Uterus (tissue), 4 donors: ENCODE measurements at places on chromosomes 13 and 19.

DNA sequence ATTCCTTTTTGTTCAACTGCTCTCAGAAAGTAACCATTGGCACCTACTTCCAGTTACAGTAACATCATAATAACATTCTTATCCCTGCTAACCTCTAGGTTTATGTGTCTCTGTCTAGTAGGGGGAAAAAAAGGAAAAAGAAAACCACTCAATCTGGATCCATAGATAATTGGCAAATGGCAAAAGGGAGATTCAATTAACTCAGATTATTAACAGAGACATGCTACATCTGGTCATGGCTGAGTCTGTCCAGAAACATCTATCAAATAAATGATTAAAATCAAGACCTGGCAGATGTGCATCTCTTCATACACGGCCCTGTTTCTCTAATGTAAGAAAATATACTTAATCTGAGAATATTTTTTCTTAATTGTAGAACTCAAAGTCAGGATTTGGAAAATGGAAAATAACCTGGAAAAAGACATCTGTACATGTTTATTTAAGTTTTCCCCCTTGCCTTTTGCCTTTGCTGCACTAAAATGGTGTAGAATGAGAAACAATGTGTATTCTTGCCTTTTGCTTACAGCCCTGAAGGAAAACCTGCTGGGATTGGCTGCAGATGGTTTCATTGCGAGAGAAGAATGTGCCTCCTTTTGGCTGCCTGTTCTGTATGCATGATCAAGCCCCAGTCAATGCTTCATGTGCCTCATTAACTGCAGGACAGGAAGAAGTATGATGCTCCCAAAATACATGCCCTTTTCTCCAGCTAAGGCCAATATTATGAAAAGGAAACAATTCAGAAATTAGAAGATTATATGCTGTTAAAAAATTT, 921.6 kb upstream of the PCDH20 start:
- no peak overlapping the region for H3K4me3 ChIP-seq
- no peaks in the 10 kb centered on the region for H3K4me1 ChIP-seq
- no peak overlapping the region for H3K27ac ChIP-seq
- H3K36me3 ChIP-seq = no peaks in the 10 kb centered on the region

DNA sequence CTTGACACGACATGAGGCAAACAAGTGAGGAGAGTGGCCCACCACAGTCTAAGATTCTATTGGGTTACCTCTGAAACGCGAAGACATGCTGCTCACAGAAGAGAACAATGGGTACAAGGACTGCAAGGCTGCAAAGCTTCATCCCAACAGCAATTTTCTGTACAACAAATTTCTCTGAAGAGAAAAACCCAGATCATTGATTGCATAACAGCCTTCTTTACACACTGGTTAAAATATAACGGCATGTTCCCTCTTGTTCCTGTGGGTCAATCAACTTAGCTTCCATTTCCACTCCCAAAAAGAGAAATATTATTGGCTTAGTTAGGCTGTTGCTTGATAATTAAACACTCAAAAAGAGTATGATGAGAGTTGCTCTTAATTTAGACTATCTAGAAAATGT, at the start of gene CPB2:
Gene CPB2, minus strand, starts transcription at position 166 of the 400 bp plus-strand sequence. Its CDS starts 24 bp downstream, at position 142.
- H3K4me3 ChIP-seq = no peak within 1 kb of the TSS
- no peak within 1 kb of the TSS for H3K27ac ChIP-seq
- H3K4me1 ChIP-seq = no peaks in the 10 kb centered on the region
- H3K27me3 ChIP-seq = no peaks in the 10 kb centered on the region
- no peaks in the 10 kb centered on the region for H3K36me3 ChIP-seq

GRCh38 chr13:72839831-72840426, 58.0 kb downstream of the PIBF1 start:
- no peaks in the 10 kb centered on the region for H3K27me3 ChIP-seq
- no peak for DNase-seq
- no peaks in the 10 kb centered on the region for H3K4me1 ChIP-seq
- no peak overlapping the region for H3K4me3 ChIP-seq

DNA sequence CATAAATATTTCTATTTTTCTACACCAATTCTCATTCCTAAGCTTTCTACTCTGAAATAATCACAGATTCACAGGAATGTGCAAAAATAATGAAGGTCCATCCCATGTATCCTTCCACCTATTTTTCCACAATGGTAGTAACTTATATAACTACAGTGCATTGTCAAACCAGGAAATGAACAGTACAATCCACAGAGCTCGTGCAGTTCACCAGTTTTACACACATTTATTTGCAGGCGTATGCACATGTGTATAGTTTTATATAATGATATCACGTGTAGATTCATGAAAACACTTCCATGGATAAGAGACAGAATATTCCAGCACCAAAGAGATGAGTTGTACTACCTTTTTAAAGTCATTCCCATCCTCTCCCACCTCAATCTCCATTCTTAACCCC, 12.9 kb downstream of the EEF1AKMT1 start:
- no peak for DNase-seq
- H3K27me3 ChIP-seq = no peaks in the 10 kb centered on the region
- no peaks in the 10 kb centered on the region for H3K36me3 ChIP-seq
- no peaks in the 10 kb centered on the region for H3K4me1 ChIP-seq
- H3K27ac ChIP-seq = no peak overlapping the region

DNA sequence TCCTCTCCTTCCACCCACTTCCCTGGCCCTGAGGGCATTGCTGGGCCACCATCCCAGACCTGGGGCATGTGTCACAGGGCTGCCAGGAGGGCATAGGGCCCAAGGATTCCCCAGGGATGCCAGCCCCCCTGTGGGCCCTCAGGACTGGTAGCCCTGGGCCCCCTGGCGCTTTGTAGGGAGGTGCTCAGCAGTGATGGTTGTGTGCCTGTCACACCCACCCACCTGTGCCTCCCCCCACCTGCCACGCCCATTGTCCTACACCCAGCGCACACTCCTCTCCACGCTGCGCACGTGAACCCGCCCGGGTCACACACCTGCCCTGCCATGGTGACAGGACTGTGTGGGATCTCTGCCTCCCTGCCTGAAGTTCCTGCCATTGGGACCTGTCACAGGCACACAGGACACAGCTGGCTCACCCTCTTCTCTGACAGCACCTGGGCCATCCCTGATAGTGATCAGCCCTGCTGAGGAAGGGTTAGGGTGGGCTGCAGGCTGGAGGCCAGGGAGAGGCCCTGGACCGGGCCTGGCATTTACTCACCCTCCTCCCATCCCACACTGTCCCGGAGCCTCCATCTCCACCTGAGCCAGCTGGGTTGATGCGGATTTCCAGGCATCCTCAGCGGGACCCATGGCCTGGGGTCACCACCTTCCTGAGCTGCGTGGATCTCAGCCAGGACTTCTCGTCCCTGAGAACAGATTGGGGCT, 23.9 kb downstream of the WTIP start:
- DNase-seq = no peak
- H3K4me1 ChIP-seq = no peaks in the 10 kb centered on the region
- H3K4me3 ChIP-seq = no peak overlapping the region
- no peak overlapping the region for H3K27ac ChIP-seq
- H3K27me3 ChIP-seq = no peaks in the 10 kb centered on the region
- H3K36me3 ChIP-seq = no peaks in the 10 kb centered on the region
